ENCODE measurements at places on chromosomes 6 and 20.
A peak's percentile ranks its signal among the peaks of the same experiment; 100 is the strongest.

DNA sequence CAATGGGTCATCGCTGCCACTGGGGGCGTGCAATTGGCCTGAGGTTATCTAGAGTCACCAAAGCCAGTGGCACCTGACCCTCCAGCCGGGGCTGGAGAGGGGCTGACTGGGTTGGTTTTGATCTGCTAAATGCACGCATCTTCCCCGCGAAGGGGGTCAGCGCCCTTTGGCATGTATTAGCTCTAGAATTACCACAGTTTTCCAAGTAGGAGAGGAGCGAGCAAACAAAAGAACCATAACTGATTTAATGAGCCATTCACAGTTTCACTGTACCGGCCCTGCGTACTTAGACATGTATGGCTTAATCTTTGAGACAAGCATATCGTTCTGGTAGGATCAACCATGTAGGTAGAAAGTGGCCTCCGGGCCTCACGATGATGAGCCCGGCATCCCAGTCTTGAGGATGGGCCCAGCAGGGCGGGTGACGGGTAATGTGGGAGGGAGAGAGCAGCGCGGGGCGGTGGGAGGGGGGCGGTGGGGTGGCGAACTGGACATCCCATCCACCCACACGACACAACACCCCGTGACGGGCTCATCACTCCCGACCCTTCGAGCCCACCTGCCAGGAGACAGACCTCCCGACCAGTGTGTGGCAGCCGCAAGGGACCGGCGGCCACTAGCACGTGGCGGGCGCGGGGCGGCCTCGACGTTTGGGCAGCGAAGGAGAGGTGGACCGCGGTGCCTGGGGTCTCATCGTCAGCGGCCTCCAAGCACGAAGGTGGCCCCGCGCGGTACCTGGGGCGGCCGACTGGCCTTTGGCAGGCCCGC lies 1957.5 kb upstream of the DEFB115 start:
- no peak for DNase-seq

- peak; percentile 15 for DNase-seq
Measured at GRCh38 chr6:44642349-44642748, 254.8 kb downstream of the CDC5L start.

- no peak for DNase-seq
Measured at GRCh38 chr6:45123023-45123422, 205.1 kb upstream of the RUNX2 start.

DNA sequence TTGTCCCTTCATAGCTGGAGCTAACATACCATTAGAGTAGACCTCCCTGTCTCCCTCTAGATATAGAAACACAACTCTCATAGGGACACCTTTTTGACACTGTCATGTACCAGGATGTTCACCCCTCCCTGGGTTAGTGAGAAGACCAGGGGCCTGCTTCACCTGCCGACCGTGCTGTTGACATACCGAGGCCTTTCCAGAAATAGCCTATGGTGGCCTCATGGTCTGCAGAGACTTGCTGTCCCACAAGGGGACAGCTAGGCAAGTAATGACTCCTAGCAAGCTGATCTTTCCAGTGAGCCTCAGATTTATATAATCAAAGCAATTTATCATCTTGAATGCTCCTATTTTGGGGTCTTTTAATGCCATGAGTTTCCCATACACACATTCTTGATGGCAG lies 15.0 kb downstream of the ZDHHC14 start:
- DNase-seq, result no peak

DNA sequence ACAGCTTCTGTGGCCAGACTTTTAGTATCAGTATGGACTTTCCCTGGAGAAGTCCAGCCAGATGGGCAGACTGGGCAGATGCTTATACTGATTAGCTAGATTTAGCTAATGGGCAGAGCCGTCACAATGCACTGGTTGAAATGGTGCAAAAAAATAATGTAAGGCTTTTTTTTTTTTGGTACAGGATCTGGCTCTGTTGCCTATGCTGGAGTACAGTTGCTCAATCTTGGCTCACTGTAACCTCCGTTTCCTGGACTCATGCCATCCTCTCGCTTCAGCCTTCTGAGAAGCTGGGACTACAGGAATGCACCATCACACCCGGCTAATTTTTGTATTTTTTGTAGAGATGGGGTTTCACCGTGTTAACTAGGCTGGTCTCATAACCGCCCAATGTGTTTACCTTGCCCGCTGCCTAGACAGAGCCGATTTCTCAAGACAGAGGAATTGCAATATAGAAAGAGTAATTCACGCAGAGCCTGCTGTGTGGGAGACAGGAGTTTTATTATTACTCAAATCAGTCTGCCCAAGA lies 16.4 kb upstream of the KIFC1 start:
- DNase-seq, result no peak

GRCh38 chr6:11341303-11341702 lies 108.8 kb upstream of the NEDD9 start:
- DNase-seq, result no peak

- DNase-seq, result no peak
Measured at GRCh38 chr6:129644567-129645015, 65.4 kb downstream of the ARHGAP18 start.

GRCh38 chr6:7541175-7542064 lies at the start of gene DSP:
DSP (plus strand) TSS chr6:7541671; CDS start chr6:7541916, 245 bp downstream.
- DNase-seq, result peak; percentile 6

DNA sequence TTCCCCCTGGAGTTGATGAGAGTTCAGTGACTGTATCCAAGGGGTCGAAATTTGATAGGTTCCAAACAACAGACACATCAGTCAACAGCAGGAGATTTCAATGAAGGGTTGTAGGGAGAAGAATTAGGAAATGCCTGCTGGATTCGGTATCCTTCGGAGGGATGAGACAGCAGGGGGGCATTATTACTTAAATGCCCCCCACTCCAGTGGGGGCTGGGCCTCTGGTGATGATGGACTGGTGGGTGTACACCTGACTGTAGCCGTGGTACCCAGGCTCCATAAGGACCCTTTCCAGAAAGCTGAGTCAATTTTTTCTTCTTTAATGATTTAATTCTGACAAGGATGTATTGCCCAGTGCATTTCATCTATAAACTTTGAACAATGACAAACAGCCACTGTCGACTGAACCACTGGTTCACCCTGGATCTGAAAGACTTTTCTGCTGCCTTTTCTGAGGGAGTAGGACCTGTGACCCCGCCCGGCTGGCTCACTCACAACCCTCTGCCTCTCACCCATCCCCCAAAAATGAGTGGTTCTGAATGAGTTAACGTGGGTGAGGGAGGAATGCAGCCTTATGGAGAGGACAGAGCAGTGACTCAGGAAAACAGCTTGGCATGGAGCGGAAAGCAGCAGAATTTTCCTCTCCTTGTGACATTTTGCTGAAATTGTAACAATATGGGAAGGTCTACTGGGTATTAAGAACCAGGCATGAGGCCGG lies 41.0 kb downstream of the ZMYND8 start:
- no peak for DNase-seq

- peak; percentile 28 for DNase-seq
Measured at GRCh38 chr6:99434702-99435530, 9.8 kb upstream of the PNISR start.

DNA sequence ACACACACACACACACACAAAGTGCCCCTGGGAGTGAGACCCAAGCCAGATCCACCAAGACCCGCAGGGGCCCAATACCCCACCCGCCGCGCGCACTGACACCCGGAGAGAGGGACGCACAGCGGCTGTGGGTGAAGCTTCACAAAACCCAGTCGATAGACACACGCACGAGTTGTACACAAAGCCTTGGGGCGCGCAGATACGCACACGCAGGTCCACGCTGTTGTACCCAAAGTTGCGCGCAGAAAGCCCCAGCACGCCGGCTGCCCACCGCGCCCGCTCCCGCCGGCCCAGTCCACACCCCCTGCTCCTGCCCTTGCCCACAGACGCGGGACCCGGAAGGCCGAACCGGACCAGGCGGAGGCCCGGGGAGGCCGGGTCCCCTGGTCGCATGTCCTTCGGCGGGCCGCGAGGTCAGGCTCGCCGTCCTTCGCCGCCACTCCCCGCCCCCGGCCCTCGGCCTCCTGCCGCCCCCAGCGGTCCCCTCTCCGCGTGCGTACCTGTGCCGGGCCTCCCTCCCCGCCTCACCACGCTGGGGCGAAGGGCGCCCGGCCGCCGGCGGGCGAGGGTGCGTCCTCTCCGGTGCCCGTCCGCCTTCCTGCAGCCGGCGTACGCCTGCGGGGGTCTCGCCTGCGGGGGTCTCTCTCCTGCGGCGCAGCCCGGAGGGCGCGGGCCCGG lies at the start of gene TMEM74B:
TMEM74B (minus strand) TSS at position 344 of the 678 bp plus-strand sequence. CDS start 1,180 bp downstream, outside the sequence.
- no peak for DNase-seq

DNA sequence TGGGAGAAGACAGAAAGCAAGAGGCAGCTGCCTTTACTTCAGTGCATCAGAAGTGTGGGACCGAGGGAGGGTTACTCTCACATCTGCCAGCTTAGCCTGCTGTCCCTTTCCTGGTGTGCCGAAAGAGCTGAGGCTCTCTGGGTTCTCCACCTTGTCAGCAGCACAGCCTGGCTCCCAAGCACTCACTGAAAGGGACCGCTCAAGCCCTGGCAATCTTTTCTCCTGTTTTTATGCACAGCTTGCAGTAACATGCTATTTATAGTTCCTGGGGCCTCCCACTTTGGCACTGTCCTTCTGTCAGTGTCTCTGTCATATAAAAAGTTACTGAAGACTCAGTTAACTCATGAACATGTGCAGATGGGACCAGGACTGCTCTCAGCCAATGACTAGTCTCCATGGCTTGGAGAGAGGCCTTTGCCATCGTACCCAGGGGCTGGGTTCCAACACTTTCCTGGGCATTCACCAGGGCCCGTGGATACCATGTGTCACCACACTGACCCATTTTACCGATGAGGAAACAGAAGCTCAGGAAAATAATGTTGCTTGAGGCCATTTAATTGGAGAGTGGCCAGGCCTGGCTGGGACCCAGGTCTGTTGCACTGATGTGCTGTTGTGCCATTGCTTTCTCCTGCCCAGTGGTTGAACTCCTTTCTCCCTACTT lies 46.2 kb downstream of the PANK2 start:
- no peak for DNase-seq

GRCh38 chr6:24205020-24205492 lies 79.0 kb downstream of the NRSN1 start:
- peak; percentile 31 for DNase-seq

- DNase-seq, result no peak
Measured at GRCh38 chr6:7124636-7125035, 16.9 kb downstream of the RREB1 start.

- DNase-seq, result no peak
Measured at GRCh38 chr6:84314377-84314898, 87.0 kb upstream of the CEP162 start.

DNA sequence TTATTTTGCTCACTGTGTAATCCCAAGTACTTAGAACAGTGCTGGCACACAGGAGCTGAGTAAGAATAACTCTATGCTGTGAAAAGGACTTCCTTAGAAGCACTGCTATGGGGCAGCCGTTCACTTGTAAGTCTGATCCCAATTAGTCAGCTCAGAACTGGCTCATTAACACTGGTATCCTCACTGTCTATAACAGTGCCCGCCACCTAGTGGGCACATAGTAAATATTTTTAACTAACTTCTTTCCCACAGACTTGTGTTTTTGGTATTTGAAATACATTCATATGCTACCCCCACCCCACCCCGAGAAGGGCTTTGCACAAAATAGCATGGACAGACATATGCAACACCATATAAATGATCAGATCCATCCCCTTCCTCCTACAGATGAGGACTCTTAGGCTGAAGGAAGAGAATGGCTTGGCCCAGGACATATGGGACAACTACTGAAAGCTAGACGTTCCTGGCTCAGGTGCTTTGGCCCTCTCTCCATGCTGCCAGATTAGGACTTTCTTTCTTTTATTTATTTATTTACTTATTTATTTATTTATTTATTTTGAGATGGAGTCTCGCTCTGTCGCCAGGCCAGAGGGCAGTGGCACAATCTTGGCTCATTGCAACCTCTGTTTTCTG lies 47.1 kb downstream of the DST start:
- peak; percentile 73 for DNase-seq

DNA sequence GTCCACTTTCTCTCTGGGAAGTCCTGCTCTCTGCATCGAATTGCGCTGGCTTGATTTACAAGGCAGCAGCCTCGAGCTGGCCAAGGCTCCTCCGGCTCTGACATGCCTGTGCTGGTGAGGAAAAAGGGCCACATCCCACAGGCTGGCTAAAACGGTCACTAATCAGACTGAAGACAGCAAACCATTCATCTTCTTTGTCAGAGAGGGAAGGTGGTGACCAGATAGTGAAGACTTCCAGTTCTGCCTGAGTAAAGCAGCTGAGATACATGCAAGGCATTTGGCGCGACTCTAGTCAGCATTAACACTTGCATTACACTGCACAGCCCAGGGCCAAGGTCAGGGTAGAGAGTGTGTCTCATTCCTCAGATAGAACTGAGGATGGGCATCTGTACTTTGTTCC lies 203.2 kb upstream of the MAP3K7 start:
- DNase-seq, result no peak

DNA sequence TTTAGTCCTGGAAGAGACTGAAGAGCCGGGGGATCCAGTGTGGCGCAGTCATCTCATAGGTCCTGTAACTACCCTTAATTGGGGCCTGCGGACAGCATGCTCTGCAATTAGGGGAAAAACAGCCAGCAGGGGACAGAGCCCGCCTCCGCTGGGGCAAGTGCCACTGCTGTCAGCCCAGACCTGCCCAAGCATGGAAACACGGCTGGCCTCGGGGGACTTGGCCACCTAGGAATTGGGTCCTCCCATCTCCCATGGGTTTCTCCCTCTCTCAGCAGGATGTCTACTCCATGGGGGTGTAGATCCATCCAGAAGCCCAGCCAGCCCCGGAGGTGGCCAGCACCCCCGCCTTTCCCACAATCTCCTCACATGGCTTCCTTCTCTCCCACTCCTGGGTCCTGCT lies 3.6 kb downstream of the GHRH start:
- DNase-seq, result no peak

GRCh38 chr20:62117658-62118057 lies 4.6 kb upstream of the LSM14B start:
- peak; percentile 43 for DNase-seq

- DNase-seq, result no peak
Measured at GRCh38 chr20:34859826-34860545, 12.7 kb downstream of the GGT7 start.

GRCh38 chr6:51830666-51831065 lies 256.7 kb downstream of the PKHD1 start:
- DNase-seq, result no peak

DNA sequence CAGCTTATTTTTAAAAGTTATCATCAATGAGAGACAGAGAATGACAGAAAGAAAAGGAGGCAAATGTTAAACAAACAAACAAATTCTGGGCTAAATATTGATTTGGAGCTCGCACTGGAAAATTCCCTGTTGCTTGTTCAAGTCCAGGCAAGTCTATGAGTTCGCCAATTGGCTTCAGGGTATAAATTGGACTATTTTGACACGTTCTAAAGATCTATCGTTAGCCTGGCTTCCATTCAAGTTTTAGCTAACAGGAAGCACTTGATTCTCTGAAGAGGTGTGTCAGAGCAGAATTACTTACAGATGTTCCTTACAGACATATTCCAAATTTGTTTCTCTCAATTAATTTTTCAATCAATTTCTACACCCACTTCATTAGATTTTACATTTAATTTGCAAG lies 15.8 kb upstream of the RFPL4B start:
- DNase-seq, result no peak

GRCh38 chr6:73671911-73672685 lies 18.3 kb upstream of the SLC17A5 start:
- DNase-seq, result no peak

- no peak for DNase-seq
Measured at GRCh38 chr20:4490045-4490444, 231.7 kb upstream of the PRND start.

Measured in activated CD4-positive, alpha-beta T cell treated with anti-CD3 and anti-CD28 coated beads, Interleukin-2, Interleukin-4, amounts not matched to agents 100 ng/mL and 50 ng/mL, durations not matched to agents 16 hours and 8 hours (primary cell).